Stimulated activated CD4-positive, alpha-beta T cell treated with anti-CD3 and anti-CD28 coated beads, Interleukin-4, amount 100 ng/mL, for 1 hour (primary cell): ENCODE measurements at places on chromosomes 11 and 22.

DNA sequence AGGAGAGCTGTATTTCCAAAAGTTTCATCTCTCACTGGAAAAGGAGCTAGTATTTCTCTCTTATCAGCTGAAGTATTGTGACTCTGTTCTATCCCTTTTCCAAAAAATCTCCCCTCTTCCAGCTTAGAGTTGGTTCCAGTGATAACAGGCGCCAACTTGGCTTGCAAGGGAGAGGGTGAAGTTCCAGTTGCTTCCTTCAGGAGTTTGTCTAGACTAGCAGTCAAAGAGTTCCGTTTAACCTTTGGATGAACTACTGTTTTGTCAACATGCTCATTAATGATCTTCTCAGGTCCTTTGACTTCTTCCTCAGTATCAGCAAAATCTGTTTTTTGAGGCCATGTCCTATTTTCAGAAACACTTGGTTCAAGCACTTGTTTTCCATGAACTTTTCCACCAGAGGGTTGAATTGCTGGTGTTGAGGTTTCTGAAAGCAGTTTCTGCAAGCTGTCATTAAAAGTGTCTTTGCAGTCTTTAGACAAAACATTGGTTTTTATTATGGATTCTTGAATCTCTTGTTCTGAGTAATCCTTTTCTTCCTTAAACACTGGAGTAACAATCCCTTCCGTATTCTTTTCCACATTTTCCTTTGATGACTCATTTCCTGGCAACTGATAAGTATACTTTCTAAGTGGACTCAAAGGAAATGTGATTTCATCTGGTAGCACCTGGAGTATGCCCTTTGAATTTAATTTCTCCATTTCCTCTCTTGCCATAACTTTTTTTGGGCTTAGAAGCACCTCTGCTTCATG lies 39.7 kb upstream of the CCDC89 start:
- no peak for DNase-seq

GRCh38 chr11:63015521-63016215 lies at the start of gene SLC22A8:
Gene SLC22A8 (minus strand): TSS chr11:63015841. CDS start chr11:63014958, 883 bp downstream.
- no peak for DNase-seq

GRCh38 chr11:134124660-134125451 lies 56.0 kb downstream of the JAM3 start:
- no peak for DNase-seq

- peak; percentile 29 for DNase-seq
Observed at GRCh38 chr22:46537225-46537945, at the start of gene CELSR1. Gene CELSR1 (minus strand): TSS chr22:46537620. CDS start chr22:46537170, 450 bp downstream.

- DNase-seq, result no peak
Observed at GRCh38 chr22:31618057-31618456, 44.0 kb downstream of the PISD start.

DNA sequence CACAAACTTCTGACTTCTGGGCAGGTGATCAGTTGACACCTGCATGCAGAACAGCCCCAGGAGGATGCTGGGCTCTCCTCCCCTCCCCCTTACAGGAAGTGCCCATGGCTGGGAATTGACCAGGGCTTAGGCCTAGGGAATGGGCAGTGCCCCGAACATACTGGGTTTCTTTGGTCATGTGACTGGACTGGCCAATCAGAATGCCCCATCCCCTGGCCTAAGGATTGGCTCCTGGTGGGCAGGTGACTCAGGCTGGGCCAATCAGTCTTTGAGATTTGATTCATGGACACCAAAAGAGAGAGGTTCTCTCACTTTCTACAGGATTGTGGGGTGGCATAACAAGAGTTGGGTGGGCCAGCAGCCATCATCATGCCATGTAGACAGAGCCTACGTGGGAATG lies 37.1 kb downstream of the MCM5 start:
- DNase-seq, result no peak

DNA sequence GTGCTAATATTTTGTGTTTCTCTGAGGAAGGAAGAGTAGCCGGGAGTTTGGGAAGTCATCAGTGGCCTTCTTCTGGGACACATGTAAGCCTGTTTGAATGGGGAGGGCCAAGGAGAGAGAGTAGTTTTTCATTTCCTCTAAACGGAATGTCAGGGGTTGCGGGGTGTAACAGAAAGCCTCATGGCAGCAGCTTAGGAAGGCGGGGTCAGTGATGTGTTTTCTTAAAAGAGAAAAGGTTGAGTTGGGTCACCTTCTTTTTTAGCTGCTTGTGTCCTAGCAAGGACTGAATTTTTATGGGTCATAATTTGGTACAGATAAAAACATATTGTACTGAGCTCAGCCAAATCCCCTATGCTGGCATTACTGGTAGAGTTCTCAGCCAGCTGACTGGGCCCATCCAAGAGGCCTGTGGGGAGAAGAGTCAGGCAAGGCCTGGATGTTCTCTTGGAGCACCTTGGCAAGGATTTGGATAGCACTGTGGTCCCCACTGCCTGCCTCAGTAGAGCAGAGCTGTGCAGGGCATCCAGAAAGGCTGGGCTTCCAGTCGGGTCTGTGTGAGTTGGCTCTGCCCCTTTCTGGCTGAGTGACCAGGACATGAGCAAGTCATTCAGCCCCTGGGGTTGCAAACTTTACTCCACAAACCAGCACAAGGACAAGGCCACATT lies 29.4 kb upstream of the NAV2 start:
- no peak for DNase-seq

- no peak for DNase-seq
Observed at GRCh38 chr11:2204361-2205213, 33.0 kb upstream of the TH start.

DNA sequence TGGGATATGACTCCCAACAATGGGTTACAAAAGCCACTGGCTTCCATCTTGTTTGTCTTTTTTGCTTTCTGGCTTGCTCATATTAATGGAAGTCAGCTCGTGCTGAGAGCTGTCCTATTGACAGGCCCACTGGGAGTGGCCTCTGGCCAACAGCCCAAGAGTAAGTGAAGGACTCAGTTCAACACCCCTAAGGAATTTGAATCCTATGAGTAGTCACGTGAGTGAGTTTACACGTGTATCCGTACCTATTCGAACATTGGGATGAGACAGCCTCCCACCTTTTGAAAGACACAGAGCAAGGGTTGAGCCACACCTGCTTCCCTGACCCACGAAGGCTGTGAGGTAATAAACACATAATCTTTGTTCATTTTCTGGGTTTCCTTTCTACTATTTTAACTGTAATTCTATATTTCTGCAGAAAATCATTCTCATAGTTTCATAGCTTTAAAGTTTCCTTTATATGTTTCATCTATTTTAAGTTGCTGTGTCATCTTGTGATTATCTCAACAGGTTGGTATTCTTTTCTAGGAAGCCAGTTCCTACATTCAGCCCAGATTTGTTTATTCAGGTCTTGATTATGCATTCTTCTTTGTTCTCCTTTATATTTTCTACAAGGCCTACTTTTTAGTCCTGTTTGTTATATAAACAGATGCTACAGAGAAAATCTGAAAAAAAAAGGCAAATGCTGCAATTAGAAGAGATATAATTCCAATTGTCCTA lies 802.3 kb downstream of the CNTN5 start:
- DNase-seq, result no peak

DNA sequence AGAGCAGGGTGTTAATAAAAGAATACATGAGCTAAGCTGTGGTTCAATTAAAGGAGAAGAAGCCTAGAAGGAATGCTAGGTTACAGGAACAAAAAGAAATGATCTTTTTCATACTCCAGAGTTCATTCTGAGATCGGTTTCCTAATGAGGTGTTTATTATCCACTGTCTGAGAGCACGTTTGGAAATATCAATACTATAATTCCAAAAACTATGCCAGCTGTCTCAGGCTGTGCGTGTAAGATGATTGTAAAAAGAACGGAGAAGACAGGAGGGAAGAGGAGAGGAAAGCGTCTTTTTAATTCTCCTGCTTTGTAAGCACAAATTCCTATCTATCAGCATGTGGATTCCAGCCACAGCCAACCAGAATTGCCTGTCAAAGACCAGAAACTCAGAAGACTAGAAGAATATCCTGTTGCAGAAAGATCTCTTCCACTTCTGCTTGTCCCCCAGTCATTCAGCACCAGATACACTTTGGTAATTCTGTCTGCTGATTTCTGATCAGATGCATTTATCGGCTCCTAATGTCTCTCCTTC lies 25.7 kb downstream of the APOL5 start:
- no peak for DNase-seq

DNA sequence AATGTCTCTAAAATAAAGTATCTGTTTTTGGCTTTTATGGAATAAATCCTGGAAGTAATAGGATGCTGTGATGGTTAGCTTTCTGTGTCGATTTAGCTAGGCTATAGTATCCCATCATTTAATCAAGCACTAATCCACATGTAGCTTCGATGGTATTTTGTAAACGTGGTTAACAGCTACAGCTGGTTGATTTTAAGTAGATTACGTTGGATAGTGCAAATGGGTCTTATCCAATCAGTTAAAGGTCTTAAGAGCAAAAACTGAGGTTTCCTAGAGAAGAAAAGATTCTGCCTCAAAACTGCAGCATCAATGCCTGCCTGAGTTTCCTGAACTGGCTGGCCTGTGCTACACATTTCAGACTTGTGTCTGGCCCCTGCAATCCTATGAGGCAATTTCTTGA lies 314.2 kb upstream of the SORL1-AS1 start:
- DNase-seq, result no peak
